ENCODE measurements at places on chromosomes 3 and 15.

GRCh38 chr15:83887404-83887803, 233.5 kb downstream of the ADAMTSL3 start:
- no peak for DNase-seq

DNA sequence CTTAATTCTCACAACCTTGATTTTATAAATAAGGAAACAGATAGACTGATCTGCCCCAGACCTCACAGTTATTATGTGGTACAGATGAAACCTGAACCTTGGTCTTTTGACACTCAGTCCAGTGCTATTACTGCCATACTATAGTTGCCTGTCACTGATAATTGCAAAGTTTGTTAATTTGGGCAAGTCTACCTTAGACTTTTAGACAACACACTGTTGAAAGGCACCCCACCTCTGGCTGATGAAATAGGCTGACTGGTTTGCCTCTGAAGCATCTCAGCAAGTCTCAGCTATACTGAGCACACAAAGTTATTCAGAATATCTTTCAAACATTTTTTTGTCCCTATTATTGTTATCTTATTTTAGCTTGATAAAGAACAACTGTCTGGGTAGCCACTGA, 53.1 kb upstream of the MAP4 start:
- no peak for DNase-seq

GRCh38 chr3:128555098-128555825, 62.3 kb upstream of the GATA2 start:
- no peak for DNase-seq

- DNase-seq, result peak; percentile 21
Observed at GRCh38 chr15:69973102-69973714, 124.5 kb downstream of the TLE3 start.

GRCh38 chr3:81799403-81799802, 38.0 kb upstream of the GBE1 start:
- DNase-seq, result no peak

- DNase-seq, result no peak
Observed at GRCh38 chr3:144058713-144059112, 87.1 kb downstream of the DIPK2A start.

DNA sequence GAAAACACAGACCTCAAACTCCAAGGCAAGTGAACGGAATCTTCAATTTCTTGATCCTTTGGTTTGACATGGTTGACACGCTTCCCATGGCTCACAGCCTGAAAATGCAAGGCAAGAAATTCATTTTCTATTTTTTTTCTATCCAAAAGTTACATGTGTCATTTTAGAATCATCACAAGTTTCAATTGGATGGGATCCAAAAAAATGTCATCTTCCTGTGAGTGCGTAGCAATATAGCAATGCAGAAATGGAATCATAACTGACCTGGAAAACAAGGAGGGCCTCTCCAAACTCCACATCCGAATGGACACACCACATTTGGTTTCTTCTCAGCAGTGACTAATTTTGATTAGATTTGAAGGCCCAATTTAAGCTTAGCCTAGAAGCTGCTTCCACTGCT, 175.8 kb upstream of the ATP11B start:
- DNase-seq, result no peak

DNA sequence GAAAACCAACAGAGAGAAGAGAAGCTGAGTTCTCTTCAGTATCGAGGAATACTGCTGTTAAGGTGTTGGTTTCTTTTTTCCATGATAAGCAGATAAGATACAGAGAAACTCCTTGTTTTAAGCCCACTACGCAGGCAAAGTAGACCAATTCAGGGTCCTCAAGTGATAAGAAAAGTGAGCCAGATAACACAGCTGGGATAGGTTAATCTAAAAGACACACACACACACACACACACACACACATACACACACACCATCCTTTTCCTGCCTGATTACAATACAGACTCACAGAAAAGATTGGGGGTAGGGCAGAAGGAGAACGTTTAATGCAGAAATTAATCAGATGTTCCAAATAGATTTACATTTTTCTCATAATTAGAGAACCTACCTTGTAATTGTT, 6.5 kb upstream of the PHLDB2 start:
- DNase-seq, result no peak

DNA sequence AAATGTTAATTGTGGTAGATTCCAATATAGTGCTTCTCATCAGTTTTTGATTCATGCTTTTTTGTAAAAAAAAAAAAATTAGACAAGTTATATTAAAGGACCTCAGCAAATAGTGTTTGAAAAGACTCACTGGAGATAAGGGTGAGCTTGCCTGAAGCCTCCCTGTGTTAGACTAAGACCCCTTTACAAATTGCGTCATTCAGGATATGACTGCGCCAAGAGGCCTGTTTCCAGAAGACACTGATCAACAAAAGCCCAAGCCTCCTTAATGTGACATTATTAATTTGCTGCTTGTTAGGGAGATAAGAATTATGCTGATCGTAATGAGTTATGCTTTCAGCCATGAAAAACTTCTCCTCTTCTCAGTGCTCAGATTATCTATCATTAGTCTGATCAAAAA, 13.0 kb upstream of the DNAJC13 start:
- DNase-seq, result no peak

DNA sequence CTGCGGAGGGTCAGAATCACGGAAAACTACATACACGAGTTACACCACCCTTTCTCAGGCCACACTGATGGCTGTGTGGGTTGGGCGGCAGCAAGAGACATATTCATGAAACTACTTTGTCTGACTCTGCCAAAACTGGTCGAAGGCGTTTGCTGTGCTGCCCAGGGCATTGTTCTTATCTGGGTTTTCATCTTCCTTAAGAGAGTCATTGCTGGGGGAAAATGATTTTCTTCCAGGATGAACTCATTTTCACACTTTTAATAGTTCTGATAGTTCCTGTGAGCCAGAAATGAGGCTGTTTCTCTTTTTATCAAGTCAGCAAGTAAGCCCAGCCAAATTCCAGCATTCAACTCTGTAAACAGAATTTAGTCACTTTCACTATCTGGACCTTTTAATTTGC, 47.6 kb downstream of the TRIM71 start:
- no peak for DNase-seq

DNA sequence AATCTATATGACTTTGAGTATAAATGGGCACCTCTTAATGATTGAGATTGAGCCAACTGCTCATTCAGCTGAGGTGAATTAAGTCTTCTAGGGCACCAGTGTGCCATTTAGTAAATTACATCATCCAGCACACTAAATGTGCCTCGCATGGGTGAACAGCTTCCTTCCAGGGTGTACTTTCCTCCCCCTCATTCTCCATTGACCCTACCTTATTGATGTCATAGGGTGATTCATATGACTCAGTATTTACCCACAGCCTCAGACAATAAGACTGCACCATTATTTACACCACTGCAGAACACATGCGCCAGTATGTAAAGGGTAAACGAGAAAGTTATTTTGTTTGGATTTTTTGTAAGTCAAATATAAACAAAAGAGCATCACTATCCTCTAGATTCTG, 185.2 kb upstream of the ARL6 start:
- DNase-seq, result no peak

DNA sequence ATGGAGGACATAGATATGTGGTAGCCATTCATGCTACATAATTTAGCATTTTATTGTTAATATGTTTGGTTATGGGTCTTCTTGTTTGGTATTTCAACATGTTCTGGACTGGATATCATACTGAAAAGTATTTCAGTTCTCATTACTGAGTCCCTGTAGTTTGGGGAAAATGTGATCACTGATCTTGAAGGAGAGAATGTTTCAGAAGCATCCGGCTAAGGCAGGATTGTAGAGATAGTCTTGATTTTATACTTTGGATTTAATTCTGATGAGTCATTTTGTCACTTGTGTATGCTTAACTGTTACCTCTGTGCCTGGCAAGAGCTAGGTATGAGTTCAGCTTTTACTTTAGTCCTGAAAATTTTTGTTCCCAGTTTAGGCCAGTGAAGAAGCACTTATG, 7.1 kb downstream of the CHD2 start:
- no peak for DNase-seq
